ENCODE measurements at places on chromosomes 13 and 19. TPM values are rescaled to one million over a fixed set of nuclear protein-coding genes. Genes with fewer than 3 reads are reported as not detected.

- H3K4me3 ChIP-seq = no peak overlapping the region
- H3K36me3 ChIP-seq = no peaks in the 10 kb centered on the region
- no peak overlapping the region for H3K27ac ChIP-seq
- DNase-seq = no peak
- no peaks in the 10 kb centered on the region for H3K4me1 ChIP-seq
Measured at GRCh38 chr19:5547881-5548280, 19.9 kb downstream of the TINCR start.

GRCh38 chr13:85589021-85589420 lies 210.2 kb downstream of the SLITRK6 start:
- H3K4me1 ChIP-seq = no peaks in the 10 kb centered on the region
- no peaks in the 10 kb centered on the region for H3K36me3 ChIP-seq
- H3K4me3 ChIP-seq = no peak overlapping the region
- H3K27me3 ChIP-seq = no peaks in the 10 kb centered on the region
- no peak overlapping the region for H3K27ac ChIP-seq

DNA sequence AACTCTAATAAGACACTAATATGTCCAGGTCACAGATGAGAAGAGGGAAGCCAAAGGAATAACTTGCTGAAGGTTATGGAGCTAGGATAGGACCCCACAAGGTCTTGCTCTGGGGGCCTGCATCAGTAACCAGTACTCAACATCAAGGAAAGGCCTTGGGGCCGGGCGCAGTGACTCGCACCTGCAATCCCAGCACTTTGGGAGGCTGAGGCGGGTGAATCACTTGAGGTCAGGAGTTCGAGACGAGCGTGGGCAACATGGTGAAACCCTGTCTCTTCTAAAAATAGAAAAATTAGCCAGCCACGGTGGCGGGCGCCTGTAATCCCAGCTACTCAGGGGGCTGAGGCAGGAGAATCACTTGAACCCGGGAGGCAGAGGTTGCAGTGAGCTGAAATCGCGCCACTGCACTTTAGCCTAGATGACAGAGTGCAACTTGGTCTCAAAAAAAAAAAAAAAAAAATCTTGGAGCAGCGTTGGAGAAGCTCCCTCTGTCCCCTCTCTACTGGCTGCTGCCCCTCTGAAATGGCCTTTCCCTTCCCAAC lies 1.8 kb downstream of the LONP1 start:
- H3K27ac ChIP-seq = no peak overlapping the region
- no peak for DNase-seq
- peaks cover 6% of the 10 kb centered on the region for H3K4me1 ChIP-seq
- no peaks in the 10 kb centered on the region for H3K36me3 ChIP-seq
- H3K4me3 ChIP-seq = no peak overlapping the region

- H3K4me3 ChIP-seq = no peak overlapping the region
- H3K36me3 ChIP-seq = no peaks in the 10 kb centered on the region
- DNase-seq = no peak
- no peaks in the 10 kb centered on the region for H3K4me1 ChIP-seq
Measured at GRCh38 chr13:66462187-66462586, 767.9 kb downstream of the PCDH9 start.

DNA sequence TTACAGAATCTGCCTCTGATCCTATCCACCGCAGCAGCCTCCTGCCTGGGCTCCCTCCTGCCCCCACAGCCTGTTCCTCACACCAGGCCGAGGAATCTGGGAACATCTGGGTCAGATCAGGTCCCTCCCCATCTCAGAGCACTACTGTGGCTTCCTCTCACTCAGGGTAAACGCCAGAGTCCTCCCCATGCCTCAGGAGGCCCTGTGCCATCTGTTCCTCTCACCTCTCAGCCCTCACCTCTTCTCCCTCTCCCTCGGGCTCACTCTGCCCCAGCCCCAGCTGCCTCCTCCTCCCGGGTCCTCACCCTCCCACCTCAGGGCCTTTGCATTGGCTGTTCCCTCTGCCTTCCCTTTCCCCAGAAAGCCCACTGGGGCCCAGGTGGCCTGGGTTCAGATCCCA lies 18.2 kb downstream of the FCGBP start:
- no peak for DNase-seq
- no peaks in the 10 kb centered on the region for H3K4me1 ChIP-seq
- H3K36me3 ChIP-seq = no peaks in the 10 kb centered on the region
- no peak overlapping the region for H3K4me3 ChIP-seq
- H3K27ac ChIP-seq = no peak overlapping the region
- H3K27me3 ChIP-seq = no peaks in the 10 kb centered on the region

DNA sequence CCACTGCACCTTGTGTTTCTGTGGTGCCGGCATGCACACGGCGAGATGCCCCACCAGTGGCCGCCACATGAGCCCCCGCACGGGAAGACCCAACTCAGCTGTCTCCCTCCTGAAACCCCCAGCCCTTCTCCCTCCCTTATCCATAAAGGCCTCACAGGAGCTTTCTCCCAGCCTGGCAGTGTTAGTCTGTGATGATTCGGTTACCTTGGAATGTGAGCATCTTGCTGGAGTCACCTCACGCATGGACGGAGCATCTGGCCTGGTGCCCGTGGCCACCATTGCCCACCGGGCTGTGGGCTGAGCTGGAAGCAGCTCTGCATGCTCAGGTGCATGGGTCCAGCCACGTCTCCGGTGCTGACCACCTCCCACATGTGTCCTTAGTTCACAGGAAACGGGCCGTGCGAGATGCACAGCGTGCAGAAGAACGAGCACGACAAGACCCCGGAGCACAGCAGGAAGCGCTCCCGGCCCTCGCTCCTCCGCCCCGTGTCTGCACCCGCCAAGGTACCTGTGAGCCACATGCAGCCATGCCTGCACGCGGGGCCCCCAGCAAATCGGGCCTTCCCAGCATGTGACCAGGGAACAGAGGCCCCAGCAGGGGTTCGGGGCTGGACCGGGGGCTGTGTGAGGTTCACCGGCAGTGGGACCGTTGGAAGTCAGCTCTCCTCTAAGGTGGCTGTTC lies 22.0 kb downstream of the SIN3B start:
- DNase-seq = no peak
- peaks cover 4% of the 10 kb centered on the region for H3K36me3 ChIP-seq
- H3K27ac ChIP-seq = no peak overlapping the region
- H3K4me1 ChIP-seq = no peaks in the 10 kb centered on the region

GRCh38 chr19:928471-929202 lies 2.8 kb downstream of the ARID3A start:
- H3K36me3 ChIP-seq = no peaks in the 10 kb centered on the region
- H3K27me3 ChIP-seq = no peaks in the 10 kb centered on the region
- H3K4me3 ChIP-seq = no peak overlapping the region
- no peaks in the 10 kb centered on the region for H3K4me1 ChIP-seq

DNA sequence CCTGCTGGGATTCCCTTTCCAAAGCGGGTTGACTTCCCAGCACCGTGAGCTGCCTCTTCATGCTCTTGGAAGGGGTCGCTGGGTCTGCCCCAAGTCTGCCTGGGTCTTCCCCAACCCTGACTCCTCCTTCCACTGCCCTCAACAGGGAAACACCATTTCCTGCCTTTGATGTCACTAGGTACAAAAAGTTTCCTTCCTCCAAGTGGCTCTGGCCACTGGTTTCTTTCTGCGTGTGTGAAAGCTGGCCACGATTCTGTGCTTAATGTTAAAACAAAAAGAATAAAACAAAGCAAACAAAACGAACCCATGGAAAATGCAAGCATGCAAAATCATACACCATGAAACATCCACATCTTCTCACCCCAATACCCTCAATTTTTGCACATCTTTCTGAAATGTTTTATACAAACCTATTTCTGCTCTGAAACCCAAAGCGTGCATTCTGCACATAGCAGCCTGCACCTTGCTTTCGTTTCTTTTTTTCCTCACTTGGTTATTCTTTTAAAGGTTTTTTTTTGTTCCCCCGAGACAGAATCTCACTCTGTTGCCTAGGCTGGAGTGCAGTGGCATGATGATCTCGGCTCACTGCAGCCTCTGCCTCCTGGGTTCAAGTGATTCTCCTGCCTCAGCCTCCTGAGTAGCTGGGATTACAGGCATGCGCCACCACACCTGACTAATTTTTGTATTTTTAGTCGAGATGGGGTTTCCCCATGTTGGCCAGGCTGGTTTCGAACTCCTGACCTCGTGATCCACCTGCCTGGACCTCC lies 12.5 kb upstream of the TNFSF9 start:
- no peaks in the 10 kb centered on the region for H3K4me1 ChIP-seq
- no peaks in the 10 kb centered on the region for H3K27me3 ChIP-seq
- H3K4me3 ChIP-seq = no peak overlapping the region
- H3K36me3 ChIP-seq = no peaks in the 10 kb centered on the region
- H3K27ac ChIP-seq = no peak overlapping the region

DNA sequence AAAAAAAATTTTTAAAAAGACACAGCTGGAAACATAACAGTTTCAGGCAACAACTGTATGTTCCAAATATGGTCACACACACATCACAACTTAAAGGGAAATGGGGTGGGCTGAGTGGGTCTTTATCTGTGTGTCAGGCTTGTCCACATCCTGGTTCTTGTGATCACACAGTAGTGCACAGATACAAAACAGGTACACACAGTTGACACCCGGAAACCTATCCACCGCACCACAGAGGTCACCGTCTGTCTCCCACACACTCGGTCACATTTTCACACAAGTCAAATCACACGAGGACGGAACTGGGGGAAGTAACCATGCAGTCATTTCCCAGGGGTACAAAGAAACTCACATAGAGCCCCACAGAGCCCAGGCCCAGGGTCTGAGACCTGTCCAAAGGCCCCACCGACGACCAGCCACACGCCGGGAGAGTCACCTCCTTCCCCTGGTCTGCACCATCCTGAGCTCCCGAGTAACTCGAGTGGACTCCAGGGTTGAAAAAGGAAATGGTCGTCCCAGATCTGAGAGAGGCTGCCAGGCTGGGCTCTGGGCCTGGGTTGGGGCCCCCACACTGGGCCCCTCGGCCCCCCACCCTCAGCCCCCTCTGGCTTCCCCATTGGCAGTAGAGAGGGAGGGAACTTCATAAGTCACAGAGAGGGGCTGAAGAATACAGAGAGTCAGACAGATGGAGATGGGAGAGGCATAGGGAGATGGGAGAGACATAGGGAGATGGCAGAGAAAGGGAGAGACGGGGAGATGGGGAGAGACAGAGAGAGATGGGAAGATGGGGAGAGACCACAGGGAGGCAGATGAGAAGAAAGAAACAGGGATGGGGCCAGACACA lies 1.3 kb upstream of the PPAN start:
- no peaks in the 10 kb centered on the region for H3K27me3 ChIP-seq
- no peak overlapping the region for H3K27ac ChIP-seq
- peaks cover 8% of the 10 kb centered on the region for H3K36me3 ChIP-seq
- H3K4me3 ChIP-seq = no peak overlapping the region
- no peak for DNase-seq

DNA sequence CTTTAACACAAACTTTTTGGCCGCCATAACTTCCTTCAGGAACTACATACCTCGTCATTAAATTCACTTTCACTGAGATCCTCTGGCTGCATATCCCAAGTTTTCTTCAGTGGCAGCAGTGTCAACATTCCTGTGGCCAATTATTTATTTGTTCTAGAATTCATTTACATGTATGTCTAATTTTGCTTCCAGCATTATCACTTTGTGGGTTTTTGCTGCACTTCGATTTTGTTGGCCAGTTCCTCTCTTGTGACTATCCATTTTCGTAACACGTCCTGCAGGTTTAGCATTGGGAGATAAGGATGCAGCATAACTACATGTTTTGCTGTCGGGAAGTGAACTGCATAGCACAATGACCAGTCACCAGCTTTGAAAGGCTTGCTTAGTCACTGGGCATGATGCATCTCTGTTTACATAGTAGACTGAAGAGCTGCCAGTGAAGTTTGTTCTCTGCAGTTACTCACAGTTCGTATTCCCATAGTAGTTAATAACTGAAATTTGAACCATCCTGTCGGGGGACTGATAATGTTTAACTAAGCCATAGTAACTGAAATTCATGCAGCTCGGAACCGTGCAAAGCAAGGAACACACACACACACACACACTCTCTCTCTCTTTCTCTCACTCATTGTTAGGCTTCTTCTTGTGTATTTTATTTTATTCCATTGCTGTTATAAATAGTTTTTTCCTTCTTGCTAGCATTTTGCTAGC lies 28.3 kb downstream of the ZNF507 start:
- H3K27me3 ChIP-seq = no peaks in the 10 kb centered on the region
- H3K36me3 ChIP-seq = peaks cover 2% of the 10 kb centered on the region
- no peak for DNase-seq
- H3K27ac ChIP-seq = no peak overlapping the region
- H3K4me3 ChIP-seq = no peak overlapping the region

GRCh38 chr13:23949200-23949599 lies 51.9 kb upstream of the C1QTNF9B start:
- DNase-seq = no peak
- H3K27me3 ChIP-seq = no peaks in the 10 kb centered on the region
- no peaks in the 10 kb centered on the region for H3K36me3 ChIP-seq
- no peaks in the 10 kb centered on the region for H3K4me1 ChIP-seq
- H3K4me3 ChIP-seq = no peak overlapping the region
- H3K27ac ChIP-seq = no peak overlapping the region

DNA sequence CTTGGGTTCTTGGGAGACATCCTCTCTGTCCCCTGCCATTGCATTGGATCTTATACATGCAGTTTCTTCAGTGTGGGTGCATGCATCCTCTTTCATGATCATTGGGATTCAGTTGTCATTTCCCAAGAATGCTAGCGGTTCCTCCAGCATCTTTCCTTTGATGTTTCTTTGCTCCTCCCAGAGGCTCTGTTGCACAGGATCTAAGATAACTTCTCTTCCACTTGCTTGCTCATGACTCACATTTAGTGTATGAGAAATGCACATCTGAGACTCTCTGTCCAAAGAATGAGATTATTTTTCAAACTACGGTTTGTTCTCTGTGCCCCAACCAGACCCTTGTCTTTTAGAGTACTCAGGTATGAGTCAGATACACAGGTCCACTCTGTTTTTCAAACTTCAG lies 197.1 kb downstream of the NDFIP2 start:
- DNase-seq = no peak
- peaks cover 1% of the 10 kb centered on the region for H3K4me1 ChIP-seq
- no peak overlapping the region for H3K27ac ChIP-seq
- H3K4me3 ChIP-seq = no peak overlapping the region

GRCh38 chr13:53001444-53002225 lies 27.0 kb upstream of the OLFM4 start:
- no peak for DNase-seq
- no peaks in the 10 kb centered on the region for H3K4me1 ChIP-seq
- H3K27me3 ChIP-seq = no peaks in the 10 kb centered on the region
- no peak overlapping the region for H3K4me3 ChIP-seq
- no peaks in the 10 kb centered on the region for H3K36me3 ChIP-seq

GRCh38 chr13:46124967-46125933 lies 20.4 kb upstream of the CPB2 start:
- no peaks in the 10 kb centered on the region for H3K27me3 ChIP-seq
- DNase-seq = no peak
- H3K36me3 ChIP-seq = no peaks in the 10 kb centered on the region
- no peak overlapping the region for H3K27ac ChIP-seq
- H3K4me1 ChIP-seq = no peaks in the 10 kb centered on the region

CYP2B6 gene
- 1.6 TPM for polyA plus RNA-seq

CPT1C gene
- 5.7 TPM for polyA plus RNA-seq

C13orf42 gene
- polyA plus RNA-seq = not detected

KCNRG gene
- polyA plus RNA-seq = 1.7 TPM

ZNF99 gene
- polyA plus RNA-seq = not detected
